ENCODE measurements at places on chromosomes 1 and 21.

DNA sequence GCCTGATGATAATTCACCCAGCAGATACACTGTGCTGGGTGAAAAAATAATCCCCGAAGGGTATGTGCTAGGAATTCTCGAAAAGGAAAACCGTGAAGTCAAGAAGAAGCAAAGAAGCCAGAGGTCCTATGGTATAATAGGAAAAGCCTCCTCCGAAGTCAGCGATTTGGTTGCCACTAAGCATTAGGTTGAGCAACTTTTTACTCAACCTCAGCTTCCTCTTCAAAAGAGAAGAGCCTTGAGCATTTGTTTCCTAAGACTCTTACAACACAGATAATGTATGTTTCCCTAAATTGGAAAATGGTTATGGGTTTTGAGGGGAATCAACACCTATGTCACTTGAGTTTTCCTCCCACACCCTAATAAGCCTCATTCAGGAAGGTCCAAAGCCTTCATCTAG is 21.3 kb upstream of the MNDA start:
- DNase-seq, result no peak

DNA sequence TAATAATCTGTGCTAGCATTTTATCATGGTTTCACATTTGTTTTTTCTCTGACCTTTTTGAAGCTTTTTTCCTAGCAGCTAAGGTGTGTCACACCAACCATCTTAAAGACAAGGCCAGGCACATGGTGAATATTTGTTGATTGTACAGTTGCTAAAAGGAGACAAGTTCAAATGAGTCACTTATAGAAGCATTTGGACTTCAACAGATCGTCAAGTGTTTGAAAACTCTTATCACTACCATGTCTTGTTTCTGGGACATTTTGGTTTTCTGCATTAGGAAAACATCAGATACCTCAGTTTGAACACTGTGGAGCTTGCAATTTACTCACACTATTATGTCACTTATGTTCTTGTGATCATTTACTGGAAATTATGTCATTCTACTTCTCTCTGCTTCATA is 407.3 kb downstream of the USP25 start:
- no peak for DNase-seq

- DNase-seq, result no peak
Measured at GRCh38 chr1:65605621-65606020, 185.2 kb downstream of the LEPR start.

GRCh38 chr1:215076322-215076721 is 6.2 kb upstream of the KCNK2 start:
- DNase-seq, result no peak

DNA sequence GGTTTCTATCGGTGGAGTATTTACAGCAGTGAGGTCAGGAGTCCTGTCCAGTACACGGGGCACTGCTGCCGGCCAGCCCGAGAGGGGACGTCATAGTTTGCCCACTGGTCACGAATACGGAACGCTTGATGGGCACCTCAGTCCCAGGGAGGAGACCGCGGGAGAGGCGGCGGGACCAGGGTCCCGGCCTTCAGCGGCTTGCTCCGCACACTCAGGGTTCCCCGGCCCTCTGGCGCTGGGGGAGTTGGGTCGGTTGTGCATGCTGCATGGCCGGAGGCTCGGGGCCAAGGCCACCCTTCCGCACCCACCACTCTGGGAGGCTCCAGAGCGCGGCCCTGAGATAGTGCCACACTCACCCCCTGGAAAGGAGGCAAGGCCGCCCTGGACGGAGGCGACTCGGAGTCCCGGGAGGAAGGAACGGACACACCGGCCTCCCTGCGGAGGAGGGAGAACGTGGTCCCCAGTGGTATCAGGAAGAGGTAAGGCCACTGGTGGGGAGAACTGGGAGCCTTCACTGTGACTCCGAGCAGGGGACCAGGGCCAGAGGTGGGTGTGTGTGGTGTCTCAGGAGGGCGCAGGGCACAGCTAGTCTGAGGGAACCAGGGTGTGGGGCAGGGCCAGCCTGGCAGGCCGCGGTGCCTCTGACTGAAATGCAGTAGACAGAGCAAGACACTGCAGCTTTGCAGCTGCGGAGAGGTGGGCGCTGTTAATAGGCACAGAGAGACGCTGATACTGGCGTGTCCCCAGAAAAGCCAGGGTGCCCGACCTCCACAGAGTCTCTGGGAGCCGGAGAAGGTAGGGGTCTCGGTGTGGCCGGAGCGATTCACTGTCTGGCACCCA is 28.6 kb upstream of the PRSS38 start:
- peak; percentile 23 for DNase-seq

Measured in naive B cell (primary cell).